ENCODE measurements at places on chromosomes 3 and 15.
A peak's percentile ranks its signal among the peaks of the same experiment; 100 is the strongest.

GRCh38 chr3:195821403-195822130 lies 9.8 kb upstream of the MUC4 start:
- DNase-seq = no peak

GRCh38 chr3:82080792-82081191 lies 319.3 kb upstream of the GBE1 start:
- no peak for DNase-seq

DNA sequence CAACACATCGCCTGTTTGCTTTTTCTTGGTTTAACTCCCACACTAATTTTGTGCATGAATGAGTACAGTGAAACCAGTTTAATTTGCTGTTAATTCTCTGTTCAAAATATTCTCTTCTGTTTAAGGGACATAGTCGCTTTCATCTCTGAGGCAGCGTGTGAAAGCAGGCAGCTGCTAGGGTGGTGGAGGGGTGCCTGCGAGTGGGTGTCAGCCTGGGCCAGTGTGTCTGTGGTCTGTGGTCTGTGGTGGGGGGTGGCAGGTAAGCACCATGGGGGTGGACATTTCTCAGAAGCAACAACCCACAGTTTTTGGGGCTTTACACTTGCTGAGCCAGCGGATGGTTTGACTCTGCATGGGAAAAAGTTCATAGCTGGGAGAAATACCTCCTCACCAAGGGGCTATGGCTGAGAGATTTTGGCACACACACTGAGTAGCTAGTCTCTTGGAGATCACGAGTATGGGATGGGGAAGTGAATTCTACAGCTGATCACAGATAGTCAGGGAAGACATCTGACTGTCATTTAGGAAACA lies 109.2 kb downstream of the EPHB1 start:
- DNase-seq = no peak

DNA sequence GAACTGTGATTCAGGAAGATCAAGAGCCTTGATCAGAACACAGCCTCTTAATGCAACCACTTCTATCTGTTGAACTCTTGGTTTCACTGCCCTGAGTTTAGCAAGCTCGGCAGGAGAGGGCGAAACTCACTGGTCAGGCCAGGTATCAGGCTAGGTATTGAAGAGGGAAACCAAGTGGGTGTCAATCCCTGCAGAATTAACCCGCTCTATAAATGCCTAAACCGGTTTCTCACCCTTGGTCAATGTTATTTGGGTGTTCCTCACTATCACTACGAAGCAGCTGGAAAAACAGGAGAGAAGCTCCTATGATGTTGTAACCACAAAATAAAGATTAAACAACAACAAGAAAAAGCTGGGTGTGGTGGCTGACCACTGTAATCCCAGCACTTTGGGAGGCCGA lies 23.9 kb downstream of the LIPH start:
- no peak for DNase-seq

DNA sequence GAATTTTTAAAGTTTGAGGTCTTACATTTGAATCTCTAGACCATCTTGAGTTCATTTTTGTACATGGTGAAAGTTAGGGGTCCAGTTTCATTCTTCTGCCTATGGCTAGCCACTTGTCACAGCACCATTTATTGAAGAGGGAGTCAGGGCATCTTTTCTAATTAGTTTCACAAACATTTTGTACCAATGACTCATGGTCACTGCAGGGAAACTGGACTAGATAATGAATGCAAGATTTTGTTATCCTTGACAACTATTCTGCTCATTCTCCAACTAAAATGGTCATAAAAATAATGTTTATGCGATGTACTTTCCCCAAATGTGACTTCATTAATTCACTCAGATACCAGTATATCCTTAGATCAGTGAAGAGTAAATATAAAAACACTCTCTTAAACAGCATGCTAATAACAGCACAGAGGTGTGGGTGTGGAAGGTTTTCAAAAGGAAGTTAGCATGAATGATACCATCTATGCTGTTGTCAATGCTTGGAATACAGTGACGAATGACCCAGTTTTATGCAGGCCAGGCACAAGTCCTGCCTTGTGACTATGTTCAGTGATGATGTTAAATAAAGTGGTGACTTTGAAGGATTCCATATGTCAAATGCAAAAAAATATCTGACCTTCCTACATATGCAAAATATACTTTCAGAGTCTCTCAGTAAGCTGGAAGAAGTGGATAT lies 314.9 kb upstream of the TMCO5A start:
- DNase-seq = no peak

DNA sequence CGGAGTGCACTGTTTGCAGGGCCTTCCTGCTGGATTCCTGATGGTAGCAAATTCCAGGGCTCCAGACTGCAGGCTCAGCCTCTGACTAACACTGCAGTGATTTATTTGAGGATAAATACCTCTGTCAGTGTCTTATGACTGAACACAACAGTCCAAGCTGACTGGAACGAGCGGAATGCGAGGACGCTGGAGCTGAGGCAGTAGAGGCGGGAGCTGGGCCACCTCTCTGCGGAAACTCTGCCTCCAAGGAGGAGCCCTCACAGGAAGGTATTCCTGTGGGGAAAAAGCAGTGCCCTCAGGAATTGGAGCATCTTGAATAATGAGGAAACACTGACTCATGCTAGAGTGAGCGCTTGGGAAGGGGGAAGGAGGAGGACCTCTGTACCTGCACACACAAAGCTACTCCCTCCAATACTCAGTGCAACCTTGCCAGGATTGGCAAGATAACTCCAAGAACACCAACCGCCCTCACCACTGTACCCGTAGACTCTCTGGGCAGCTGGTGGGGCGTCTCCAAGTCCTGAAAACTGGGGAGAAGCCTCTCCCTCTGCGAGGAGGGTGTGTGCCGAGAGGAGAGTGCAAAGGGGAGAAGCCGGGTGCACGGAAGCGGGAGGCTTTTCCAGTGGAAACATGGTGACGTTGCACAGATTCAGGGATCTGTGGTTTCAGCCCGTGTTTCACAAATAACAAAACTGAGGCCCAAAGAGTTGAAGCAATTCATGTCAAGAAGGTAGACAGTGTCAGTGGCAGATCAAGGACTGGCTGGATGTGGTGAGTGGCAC lies 43.0 kb downstream of the VGLL4 start:
- DNase-seq = peak; percentile 99

GRCh38 chr3:126100634-126101301 lies 16.8 kb upstream of the SLC41A3 start:
- peak; percentile 69 for DNase-seq

DNA sequence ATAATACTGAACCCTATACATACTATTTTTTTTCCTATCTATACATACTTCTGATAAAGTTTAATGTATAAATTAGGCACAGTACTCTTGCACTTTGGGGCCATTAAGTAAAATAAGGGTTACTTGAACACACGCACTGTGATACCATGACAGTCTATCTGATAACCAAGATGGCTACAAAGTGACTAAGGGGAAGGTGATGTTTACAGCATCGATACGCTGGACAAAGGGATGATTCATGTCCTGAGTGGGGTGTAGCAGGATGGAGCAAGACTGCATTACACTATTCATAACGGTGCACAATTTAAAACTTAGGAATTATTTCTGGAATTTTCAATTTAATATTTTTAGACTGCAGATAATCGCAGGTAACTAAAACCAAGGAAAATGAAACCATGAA lies 30.0 kb upstream of the SLC2A2 start:
- no peak for DNase-seq

- no peak for DNase-seq
Measured at GRCh38 chr3:8911781-8912180, 51.5 kb downstream of the RAD18 start.

- no peak for DNase-seq
Measured at GRCh38 chr15:42594095-42594494, 18.7 kb downstream of the STARD9 start.
